ENCODE measurements at places on chromosomes 6 and 20.
A peak's percentile ranks its signal among the peaks of the same experiment; 100 is the strongest.

DNA sequence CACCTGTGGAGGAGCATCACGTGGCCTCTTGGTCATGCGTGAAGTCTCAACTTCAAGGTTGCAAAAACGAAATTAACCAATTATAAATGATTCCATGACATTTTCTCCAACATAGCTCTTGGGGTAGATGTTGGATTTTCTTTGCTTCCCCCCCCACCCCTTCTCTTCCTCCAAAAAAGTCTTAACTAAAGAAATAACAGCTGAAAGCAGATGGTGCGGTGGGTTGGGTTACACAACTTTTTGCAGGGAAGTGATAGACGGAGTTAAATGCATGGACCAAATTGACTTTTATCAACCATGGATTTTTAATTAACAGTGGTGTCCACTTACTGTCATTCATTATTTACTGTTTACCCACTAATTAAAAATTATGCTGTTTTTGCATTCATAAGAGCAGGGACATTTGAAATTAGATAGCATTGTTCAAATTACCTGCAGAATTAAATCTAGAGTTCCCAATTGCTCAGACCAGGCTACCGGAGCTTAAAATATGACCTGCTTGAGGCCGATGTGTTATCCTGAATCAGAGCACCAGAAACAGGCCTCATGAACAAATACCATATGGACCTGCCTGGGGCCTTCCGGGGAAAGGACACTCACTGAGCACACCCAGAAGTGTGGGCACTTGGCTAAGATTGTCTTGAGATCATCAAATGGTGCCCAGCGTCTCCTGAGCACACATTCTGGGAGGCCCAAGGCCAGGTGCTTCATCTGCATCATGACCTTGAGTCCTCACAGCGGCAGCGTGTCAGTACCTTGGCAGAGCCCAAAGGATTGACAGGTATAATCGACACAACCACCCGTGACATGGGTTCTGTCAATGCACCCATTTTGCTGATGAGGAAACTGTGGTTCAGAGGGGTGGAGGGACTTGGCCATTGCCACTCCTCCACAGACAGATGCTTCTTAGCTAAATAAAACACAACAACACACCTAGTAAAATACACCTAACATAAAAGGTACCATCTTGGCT is 41.5 kb downstream of the APCDD1L start:
- no peak for DNase-seq

- no peak for DNase-seq
Measured at GRCh38 chr6:149112976-149113375, 204.5 kb upstream of the TAB2 start.

GRCh38 chr6:3377536-3378397 is 79.1 kb downstream of the SLC22A23 start:
- DNase-seq: no peak

- DNase-seq: no peak
Measured at GRCh38 chr20:44117296-44118184, 69.4 kb downstream of the JPH2 start.

- no peak for DNase-seq
Measured at GRCh38 chr20:3612795-3613572, 50.2 kb downstream of the GFRA4 start.

DNA sequence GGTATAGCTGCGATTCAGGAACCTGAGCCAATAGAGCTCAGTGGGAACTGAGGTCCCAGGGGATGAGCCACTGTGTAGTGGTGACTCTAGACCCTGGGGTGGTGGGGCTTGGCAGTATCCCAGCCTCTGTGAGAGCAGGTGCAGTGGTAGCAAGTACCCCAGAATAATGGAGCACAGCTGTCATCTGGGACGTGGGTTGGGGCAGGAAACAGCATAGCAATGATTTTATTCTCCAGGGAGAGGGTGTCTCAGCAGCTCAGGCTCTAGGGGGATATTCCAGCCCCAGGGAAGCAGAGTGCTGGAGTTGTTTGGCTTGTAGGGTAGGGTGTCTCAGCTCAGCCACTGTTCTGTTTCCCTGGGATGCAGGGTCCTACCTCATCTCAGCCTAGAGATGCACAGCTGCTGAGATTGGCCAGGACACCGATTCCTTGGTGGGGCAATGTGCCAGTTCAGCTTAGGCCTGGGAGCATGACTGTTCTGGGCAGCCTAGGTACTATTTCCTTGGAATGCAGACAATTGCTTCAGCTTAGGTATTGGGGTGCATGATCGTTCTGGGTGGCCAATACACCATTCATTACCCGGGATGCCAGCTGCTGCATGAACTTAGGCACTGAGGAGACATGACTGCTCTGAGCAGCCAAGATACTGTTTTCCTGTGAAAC is 34.0 kb upstream of the NUP153 start:
- no peak for DNase-seq

- DNase-seq: no peak
Measured at GRCh38 chr6:110528101-110528929, 51.9 kb upstream of the SLC22A16 start.

- peak; percentile 57 for DNase-seq
Measured at GRCh38 chr6:27672113-27672799, 199.4 kb upstream of the ZNF184 start.

- no peak for DNase-seq
Measured at GRCh38 chr6:33983109-33983716, 162.7 kb downstream of the GRM4 start.

GRCh38 chr20:3208786-3209256 is 477 bp upstream of the ITPA start:
- no peak for DNase-seq

GRCh38 chr20:17545127-17545526 is 13.9 kb upstream of the BFSP1 start:
- no peak for DNase-seq

DNA sequence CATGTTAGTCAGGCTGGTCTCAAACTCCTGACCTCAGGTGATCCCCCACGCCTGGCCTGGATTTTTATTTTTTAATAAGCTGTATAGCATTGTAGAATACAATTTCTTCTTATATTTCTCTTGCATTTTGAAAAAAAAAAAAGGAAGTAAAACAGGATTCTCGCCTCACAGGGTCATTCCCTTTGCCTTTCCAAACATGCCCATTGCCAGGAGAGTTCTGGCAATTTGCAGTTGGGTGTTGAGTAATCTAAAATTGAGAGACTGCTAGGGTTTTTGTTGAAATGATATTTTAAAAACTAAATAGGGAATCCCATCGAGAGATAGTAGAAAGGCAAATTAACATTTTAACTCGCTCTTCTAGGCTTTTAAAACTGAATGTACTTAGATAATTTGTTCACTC is 196.1 kb downstream of the JARID2 start:
- DNase-seq: no peak

DNA sequence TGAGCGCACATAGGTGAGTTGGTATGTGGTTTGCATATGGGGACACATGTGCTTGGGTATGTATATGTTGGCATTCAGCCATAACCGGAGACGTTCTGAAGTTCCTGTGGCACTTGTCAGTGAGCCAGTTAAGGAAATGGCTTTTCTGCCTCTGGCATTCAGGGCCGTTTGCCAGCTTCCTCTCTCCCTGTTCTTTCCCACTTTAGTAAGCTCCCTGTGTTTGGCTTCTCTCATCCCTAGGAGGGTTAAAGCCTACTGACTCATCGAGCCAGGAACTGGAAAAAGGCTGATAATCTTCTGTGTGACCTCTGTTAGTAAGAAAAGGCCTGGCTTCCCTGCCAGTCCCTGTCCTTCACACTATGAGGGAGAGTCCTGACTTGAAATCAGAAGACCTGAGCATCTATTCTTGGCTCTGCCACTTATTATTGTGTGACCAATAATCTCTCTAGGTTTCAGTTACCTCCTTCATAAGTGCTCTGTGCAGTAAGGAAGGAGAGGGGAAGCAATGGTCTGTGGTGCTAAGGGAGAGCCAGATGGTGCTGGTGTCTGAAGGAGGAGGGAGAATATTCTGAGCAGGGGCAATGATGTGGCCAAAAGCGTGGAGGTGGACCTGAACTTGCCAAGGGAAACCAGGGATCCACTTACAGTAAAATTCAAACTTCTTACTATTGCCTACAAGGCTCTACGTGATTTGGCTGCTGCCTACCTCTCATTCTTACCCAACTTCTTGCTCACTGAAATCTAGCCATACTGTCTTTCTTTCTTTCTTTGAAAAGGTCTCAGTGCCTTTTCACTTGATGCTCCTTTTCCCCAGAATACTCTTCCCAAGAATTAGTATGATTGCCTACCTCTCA is 31.4 kb downstream of the ACSS2 start:
- DNase-seq: peak; percentile 13

GRCh38 chr6:135910790-135911618 is 59.5 kb downstream of the PDE7B start:
- no peak for DNase-seq

DNA sequence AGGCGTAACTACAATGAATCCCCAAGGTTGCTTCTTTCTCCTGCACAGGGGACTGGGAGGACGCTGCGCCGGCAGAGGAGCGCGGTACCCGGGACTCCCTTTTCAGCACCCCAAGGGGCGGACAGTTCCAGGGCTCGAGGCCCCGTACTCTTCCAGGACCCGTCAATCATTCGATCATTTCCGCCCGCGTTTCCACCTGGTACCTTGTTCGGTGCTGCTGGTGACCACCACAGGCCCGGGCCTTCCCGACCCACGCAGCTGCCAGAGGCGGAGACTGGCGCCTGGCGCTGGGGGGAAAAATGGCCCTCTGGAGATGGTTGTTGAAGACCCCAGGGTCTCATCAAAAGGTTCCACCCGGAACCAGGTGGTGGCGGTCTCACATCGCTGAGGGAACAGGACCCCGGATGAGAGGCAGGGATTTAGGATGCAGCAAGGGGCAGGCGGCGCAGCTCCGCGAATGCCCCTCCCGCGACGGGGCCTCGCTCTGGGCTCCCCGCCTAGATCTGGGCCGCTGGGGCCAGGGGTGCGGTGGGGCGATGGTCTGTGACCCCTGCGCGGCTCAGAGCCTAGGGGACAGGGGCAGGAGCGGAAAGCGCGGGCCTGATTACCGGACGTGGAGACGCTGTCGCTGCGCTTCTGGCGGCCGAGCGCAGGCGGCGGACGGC is 744 bp downstream of the VSX1 start:
- no peak for DNase-seq

- DNase-seq: no peak
Measured at GRCh38 chr20:3237958-3238615, 903 bp downstream of the SLC4A11 start.

DNA sequence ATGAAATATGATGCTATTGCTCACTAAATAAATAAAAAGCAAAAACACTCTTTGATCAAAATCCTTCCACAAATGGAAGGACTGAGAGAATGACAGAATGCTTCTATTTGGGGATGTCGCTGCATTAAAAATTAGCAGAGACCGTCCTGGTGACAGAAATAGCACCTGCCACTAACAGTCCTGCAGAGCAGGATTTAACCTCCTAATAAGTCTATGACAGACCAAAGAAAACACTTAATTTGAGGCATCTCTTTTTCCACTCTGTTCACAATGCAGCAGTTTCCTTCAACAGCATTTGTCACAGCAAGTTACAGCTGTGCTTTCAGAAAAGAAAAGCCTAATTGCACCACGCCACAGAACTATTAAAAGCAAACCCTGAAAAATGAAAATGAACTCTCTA is 140.6 kb upstream of the BEND6 start:
- DNase-seq: no peak

DNA sequence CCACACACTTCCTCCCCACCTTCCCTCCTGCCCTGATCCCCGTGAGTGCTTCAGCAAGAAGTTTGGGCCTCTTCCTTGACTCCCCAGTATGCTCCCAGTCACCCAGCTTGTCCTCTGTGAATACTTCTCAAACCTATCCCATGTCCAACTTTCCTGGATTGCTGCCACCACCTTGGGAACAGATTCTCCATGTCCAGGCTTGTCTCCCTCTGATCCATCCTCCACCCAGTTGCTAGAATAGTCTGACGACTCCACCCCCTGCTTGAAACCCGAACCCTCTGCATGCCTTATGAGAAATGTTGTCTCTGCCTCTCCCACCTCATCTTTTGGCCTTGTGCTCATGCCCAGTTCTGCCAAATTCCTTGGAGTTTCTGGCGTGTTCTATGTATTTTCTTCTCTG is 108.0 kb downstream of the PPP1R14C start:
- DNase-seq: no peak

- DNase-seq: no peak
Measured at GRCh38 chr20:46735436-46735835, 26.0 kb downstream of the SLC2A10 start.

- no peak for DNase-seq
Measured at GRCh38 chr20:1946762-1947534, 46.9 kb downstream of the PDYN start.

DNA sequence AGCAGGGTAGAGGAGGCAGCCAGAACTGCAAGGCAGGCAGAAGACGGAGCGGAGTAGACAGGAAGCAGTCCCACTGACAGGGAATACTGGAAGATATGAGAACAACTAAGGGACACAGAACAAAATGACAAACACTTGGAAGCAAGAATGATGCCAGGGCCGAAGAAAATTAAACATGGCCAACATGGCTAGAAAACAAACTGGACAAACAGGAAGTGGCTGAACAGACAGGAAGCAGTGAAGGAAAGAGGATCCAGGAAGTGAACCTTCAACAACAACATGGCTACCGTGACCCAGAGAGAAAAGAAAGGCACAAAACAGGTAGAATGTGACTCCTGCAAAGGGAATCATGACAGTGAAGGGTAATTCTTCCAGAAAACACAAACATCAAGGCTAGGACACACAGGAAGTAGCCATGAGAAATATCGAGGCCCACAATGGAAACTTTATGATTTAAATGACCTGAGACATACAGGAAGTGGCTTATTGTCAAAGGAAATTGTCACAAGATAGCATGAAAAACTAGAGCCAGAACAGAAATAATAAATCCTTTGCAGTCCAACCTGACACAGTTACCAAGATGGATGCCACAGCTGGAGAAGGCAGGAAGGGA is 9.1 kb downstream of the COL11A2 start:
- no peak for DNase-seq
